Breast epithelium (tissue), 4 donors: ENCODE measurements at places on chromosomes 7 and 10. TPM values are rescaled to one million over a fixed set of nuclear protein-coding genes. Genes with fewer than 3 reads are reported as not detected.
A peak's percentile ranks its signal among the peaks of the same experiment; 100 is the strongest.

- DNase-seq = no peak
- H3K27me3 ChIP-seq = no peaks in the 10 kb centered on the region
- no peaks in the 10 kb centered on the region for H3K4me1 ChIP-seq
- no peaks in the 10 kb centered on the region for H3K36me3 ChIP-seq
Observed at GRCh38 chr7:12244129-12244528, 33.0 kb downstream of the TMEM106B start.

- H3K4me1 ChIP-seq = no peaks in the 10 kb centered on the region
- no peak overlapping the region for H3K4me3 ChIP-seq
- no peak for DNase-seq
- H3K27me3 ChIP-seq = peaks cover 4% of the 10 kb centered on the region
- no peak overlapping the region for H3K27ac ChIP-seq
Observed at GRCh38 chr7:155597753-155598140, 46.7 kb upstream of the RBM33 start.

DNA sequence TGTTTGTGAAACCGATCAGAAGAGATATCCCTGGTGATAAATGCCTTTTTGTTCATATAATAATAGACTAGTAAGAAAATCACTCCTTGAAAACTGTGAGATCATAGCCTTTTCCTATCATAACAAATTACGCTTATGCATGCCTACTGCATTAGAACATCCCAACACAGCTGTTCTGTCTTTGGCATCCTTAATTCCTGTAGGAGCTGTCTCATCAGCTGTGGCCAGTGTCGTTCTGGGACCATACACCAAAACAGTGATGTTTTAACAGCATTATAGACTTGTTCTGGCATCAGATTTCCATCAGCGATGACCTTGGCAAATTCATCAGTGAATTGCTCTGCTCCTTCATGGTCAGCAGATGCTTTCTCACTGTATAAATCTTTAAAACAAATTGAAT lies 423.6 kb upstream of the LRGUK start:
- H3K4me3 ChIP-seq = no peak overlapping the region
- DNase-seq = no peak
- H3K36me3 ChIP-seq = no peaks in the 10 kb centered on the region
- H3K4me1 ChIP-seq = no peaks in the 10 kb centered on the region

GRCh38 chr10:89252225-89252585 lies 630 bp upstream of the LIPA start:
- H3K4me3 ChIP-seq = peak overlapping the region; percentile 91
- peak overlapping the region; percentile 77 for H3K27ac ChIP-seq
- DNase-seq = no peak
- H3K36me3 ChIP-seq = no peaks in the 10 kb centered on the region
- H3K27me3 ChIP-seq = no peaks in the 10 kb centered on the region

GRCh38 chr7:10662491-10662890 lies 311.2 kb upstream of the PHF14 start:
- H3K27ac ChIP-seq = no peak overlapping the region
- H3K36me3 ChIP-seq = no peaks in the 10 kb centered on the region
- H3K4me3 ChIP-seq = no peak overlapping the region
- no peaks in the 10 kb centered on the region for H3K4me1 ChIP-seq
- no peak for DNase-seq

GRCh38 chr10:84117686-84118394 lies 21.5 kb upstream of the GHITM start:
- no peaks in the 10 kb centered on the region for H3K36me3 ChIP-seq
- H3K4me1 ChIP-seq = no peaks in the 10 kb centered on the region
- DNase-seq = no peak
- H3K27ac ChIP-seq = no peak overlapping the region

The PTPRN2 gene
- total RNA-seq = 2.2 TPM

The LRRN3 gene
- 2.4 TPM for total RNA-seq

The ABCB1 gene
- total RNA-seq = 3.2 TPM

The PRLHR gene
- not detected for total RNA-seq

The OR2A12 gene
- not detected for total RNA-seq

The PCBD1 gene
- 52.4 TPM for total RNA-seq
